ENCODE measurements at places on chromosomes 12 and 14.

DNA sequence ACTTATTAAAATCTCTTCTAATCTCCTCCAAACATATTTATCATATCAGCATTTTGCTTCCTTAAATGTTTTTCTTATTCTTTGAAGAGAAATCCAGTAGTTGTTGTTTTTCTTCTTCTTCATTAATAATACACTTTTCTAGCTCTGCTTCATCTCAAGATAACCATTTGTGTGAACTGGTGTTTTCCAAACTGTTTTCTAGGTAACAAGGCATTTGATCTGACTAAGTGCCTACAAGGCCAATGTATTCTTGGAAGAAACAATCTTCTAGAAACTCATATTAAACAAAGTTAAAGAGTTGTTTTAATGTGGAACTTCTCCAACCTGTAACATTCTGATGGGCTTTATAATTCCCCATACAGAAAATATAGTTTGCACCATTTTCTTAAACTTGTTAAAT, 30.8 kb upstream of the IFNG start:
- DNase-seq: no peak

DNA sequence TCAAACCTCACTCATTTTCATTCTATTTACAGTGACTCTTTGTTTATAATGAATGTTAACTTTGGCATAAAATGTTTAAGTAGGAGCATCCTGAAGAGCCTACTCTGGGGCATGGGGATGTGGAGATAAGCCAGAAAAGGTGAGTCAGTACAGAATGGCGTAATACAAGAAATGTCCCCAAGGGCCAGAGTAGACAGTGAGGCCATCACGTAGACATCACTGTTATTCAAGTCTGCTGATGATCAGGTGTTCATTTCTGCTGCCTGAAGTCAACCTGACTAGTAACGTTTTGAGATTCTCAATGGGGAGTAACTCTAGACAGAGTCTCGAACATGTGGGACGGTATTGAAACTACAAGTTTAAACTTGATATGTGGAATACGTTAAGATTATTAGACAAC, 47.6 kb upstream of the PKP2 start:
- no peak for DNase-seq

DNA sequence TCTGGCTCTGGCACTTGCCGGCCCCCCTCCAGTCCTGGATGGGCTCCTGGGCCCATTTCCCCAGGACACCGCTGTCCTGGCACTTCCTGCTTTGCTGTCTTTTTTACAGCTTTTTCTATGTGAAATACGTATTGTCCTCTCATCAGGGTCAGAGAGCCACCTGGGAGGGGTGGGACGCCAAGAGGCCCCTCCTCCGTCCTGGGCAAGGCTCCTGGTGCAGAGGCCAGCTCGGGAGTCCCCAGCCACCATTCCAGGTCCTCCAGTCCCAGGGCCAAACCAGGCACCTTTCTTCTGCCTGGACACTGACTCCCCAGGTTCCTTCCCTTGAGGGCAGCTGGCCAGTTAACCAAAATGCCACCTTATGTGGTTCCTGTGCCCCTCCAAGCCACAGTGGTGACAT, 22.8 kb downstream of the ARL6IP4 start:
- DNase-seq: no peak

- no peak for DNase-seq
Observed at GRCh38 chr14:53127832-53128231, 25.3 kb downstream of the DDHD1 start.

DNA sequence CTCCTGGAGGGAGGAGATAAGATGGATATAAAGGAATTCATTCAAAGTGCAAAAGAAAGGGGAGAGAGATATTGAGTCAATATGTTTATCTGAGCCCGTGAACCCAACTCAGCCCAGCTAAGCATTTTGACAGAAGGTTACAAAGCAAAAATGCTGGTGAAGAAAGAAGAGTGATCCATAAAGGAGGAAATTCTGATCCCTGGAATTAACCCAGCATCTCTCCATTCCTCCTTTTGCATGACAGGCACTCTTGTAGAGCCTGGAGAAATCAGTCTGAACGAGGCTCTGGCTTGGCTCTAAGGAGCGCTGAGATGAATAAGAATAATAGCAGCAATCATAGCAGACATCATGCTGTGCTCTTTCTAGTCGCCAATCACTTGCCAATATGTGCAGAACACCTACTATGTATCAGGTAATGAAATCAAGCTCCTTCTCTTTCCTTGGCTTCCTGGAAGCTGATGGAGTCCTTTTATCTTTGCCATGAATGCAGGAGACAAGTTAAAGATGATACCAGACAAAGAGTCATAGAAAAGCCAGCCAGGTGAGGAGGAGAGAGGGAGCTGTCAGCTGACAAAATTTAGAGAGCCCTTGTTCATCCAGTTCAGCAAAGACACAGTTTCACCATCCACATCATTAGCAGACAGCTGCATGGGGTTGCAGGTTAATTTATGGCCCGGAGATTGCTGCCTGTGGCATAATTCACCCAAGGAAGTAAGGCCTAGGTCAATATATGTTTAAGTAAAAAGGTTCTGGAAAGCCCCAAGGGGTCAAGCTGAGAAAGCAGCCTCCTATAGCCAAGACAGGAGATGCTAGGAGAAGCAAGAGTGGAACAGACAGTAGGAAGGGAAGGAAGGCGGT, 476.5 kb upstream of the TBX3 start:
- DNase-seq: no peak

- no peak for DNase-seq
Observed at GRCh38 chr12:60568914-60569313, 973.1 kb downstream of the SLC16A7 start.

DNA sequence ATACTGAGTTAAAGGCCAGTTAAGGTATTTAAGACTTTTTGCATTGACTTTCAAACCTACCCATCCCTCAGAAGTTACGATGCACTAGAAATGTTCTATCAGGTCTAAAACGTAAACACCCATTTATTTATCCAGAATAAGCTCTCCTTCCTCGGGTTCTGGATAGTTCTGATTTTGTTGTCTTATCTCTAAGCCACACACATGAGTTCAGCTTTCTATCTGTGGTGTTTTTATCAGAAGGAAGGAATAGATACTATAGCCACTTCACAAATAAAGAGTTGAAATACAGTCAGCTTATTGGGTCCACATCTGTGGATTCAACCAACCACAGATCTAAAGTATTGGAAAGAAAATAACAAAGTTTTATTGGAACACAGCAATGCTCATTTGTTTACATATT, 5.4 kb downstream of the SFSWAP start:
- no peak for DNase-seq

- no peak for DNase-seq
Observed at GRCh38 chr14:24677956-24678355, 44.0 kb upstream of the GZMB start.

GRCh38 chr14:99029145-99029915, 242.7 kb downstream of the BCL11B start:
- DNase-seq: no peak

DNA sequence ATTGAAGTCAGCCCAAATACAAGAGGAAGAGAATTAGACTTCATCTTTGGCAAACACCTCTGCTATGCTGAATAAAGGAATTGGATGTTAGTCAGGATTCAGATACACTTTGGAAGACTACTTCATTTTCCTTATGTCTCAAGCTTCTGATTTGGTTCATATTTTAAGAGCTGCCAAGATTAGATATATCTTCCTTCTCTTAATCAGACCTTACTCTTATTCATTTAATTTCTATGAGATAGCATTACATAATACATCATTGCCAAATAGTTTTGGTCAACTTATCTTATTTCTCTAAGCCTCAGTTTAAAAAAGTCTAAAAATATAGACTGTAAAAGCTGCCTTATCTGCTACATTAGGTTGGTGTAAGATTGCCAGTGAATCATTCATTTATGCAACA, 330.6 kb upstream of the NAV3 start:
- DNase-seq: no peak

DNA sequence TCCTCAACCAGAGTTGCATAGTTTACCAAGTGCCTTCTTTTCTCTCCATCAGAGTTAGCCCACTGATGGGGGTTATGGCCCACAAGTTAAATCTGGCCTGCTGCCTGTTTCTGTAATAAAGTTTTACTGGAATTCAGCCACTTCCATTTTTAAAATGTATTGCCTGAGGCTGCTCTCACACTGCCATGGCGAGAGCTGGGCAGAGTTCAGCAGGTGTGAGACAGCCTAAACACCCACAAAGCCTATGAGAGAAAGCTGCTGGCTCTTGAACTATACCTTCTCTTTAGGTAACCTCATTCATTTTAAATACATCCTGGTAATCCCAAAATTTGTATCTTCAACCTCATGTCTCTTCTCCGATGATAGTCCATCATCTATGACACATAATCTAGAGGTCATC, 86.1 kb downstream of the BCL2L14 start:
- no peak for DNase-seq

- no peak for DNase-seq
Observed at GRCh38 chr12:52239767-52240166, 6.7 kb downstream of the KRT7 start.

DNA sequence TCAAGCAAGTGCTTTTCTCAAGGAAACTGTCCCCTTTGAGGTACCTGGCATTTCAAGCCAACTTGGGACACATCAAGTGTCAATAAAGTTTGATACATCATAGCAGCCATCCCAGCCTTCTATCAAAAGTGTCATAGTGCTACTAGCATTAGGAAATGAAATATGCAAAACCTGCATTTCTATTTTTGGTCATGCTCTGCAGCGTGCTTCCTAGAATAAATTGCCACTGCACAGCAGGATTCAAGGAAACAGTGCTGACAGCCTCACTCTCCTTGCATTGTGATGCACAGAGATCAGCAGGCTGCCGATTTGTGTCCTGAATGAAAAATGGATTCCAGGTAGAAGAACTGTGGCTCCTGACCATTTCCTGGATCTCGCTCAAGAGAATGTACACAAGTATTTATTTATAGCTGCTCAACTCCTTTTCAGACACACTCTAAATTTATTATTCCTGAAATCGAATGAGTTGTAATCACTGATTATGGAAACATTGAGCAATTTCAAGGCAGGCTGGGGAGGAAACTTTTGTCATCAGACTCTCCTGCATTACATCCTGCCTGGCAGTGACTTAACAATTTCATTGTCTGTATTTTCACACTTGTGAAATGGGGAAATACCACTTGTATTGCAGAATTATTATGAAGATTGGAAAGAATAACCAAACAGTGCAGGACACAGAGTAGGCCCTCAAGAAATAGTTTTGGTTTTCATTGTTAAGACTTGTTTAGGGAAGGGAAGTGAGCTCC, 120.9 kb downstream of the SLC38A6 start:
- DNase-seq: no peak

DNA sequence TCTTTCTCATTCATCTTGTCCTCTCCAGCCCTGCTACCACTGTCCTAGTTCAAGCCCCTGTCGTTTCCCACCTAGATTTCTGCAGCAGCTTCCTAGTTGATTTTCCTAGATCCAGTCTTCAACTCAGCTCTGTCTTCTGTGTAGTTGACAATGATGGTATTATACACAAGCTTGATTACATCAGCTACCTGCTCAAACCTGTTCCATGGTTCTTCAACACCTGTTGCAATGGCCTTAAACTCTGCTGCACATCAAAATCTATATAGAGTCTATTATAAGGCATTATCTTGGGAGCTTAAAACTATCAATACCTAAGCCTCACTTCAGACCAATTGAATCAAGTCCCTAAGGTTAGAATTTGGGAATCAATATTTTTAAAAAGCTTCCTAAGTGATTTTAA, 71.7 kb upstream of the PELI2 start:
- no peak for DNase-seq

GRCh38 chr14:23916004-23916403, 37.6 kb upstream of the DHRS4 start:
- DNase-seq: no peak

DNA sequence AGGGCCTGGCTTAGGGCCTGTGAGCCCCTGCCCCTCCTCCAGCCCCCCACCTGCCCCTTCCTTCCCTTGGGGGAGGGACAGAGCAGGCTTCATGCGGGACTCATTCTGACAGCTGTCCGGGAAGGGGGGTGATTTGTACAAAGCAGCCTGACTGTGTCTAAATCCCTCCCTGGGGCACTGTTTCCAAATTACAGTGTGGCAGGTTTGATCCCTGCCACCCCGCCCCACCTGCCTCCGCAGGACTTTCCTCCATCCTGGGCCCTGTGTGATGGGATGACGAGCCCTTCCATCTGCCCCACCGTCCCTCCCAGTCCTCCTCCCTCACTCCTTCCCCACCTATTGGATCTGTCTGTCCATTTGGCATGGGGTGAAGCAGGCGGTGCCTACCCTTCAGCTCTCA, 363.9 kb downstream of the BCL11B start:
- no peak for DNase-seq

- DNase-seq: no peak
Observed at GRCh38 chr12:92717202-92717601, 14.4 kb downstream of the PLEKHG7 start.

- DNase-seq: no peak
Observed at GRCh38 chr14:74126315-74127013, 41.7 kb downstream of the LIN52 start.

- DNase-seq: no peak
Observed at GRCh38 chr14:72513965-72514659, 379.8 kb downstream of the DPF3 start.

GRCh38 chr14:101196795-101197590, 293.5 kb upstream of the RTL1 start:
- no peak for DNase-seq

DNA sequence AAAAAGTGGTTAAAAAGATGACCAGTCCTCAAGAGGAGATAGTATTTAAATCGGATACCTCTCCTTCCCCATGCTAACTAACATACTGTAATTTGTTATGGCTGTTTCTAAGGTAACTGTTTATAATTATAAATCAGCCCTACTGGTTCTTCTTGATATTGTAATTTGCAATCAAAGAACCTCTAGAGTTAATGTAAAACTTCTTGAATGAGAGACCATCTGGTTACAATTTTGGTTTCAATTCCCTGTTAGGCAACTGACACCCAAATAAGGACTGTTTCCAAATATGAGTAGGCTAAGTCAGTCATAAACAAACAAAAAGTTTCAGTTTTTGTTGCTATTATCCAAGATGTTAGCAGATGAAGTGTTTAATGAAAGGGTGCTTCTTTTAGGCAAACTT, 120.2 kb upstream of the DNM1L start:
- DNase-seq: no peak

GRCh38 chr14:80315681-80316080, 104.4 kb upstream of the DIO2 start:
- no peak for DNase-seq

GRCh38 chr12:31620311-31620710, 29.4 kb upstream of the DENND5B start:
- no peak for DNase-seq

- DNase-seq: no peak
Observed at GRCh38 chr12:54759751-54760150, 94.6 kb upstream of the MUCL1 start.

GRCh38 chr12:32197421-32197820, 90.8 kb downstream of the BICD1 start:
- no peak for DNase-seq

GRCh38 chr12:69059465-69060457, 126.8 kb upstream of the CPM start:
- DNase-seq: no peak

- no peak for DNase-seq
Observed at GRCh38 chr12:130634866-130635265, 81.2 kb downstream of the RIMBP2 start.

DNA sequence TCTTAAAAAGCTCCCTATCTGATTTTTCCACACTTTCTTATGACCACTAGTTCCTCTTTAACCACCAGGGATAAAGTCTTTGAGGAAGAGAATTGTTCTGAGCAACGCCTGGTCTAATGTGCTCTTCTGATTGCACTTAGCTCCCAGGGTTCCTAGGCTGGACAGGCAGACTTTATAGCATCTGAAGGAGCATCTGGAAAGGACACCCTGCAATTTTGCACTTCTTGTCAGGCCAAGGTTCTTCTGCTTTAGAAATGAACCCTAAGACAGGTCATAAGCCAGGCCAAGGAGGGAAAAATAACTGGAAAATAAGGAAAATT, 126.3 kb downstream of the KTN1 start:
- no peak for DNase-seq

GRCh38 chr12:127636882-127637281, 630.1 kb upstream of the TMEM132C start:
- no peak for DNase-seq
